ENCODE measurements at places on chromosomes 7 and 10.

- DNase-seq, result no peak
These were observed 45.1 kb downstream of the RELN start for GRCh38 chr7:103944230-103944900.

GRCh38 chr10:21944727-21945386, 58.7 kb downstream of the DNAJC1 start:
- DNase-seq, result no peak

- no peak for DNase-seq
These were observed 1.7 kb downstream of the SCRN1 start for GRCh38 chr7:29987811-29988317.

DNA sequence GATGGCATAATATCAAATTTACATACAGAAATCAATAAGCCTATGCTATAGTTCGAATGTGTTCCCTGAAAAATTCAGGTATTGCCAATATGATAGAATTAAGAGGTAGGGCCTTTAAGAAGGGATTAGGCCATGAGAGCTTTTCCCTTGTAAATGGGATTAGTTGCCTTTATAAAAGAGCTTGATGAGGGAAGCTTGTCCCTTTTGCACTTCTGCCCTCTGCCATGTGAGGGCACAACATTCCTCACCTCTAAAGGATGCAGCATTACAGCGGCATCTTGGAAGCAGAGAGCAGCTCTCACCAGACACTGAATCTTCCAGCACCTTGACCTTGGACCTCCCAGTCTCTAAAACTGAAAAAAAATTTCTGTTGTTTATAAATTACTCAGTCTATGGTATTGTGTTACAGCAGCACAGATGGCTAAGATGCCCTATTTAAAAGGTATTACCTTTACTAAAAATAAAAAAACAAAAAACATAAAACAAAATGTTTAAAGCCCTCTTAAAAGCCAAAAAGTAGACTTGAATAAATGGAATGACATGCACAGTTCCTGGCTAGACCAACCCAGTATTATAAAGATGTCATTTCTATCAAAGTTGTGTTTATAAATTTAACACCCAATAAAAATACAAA, 909.6 kb downstream of the REEP3 start:
- DNase-seq, result no peak

DNA sequence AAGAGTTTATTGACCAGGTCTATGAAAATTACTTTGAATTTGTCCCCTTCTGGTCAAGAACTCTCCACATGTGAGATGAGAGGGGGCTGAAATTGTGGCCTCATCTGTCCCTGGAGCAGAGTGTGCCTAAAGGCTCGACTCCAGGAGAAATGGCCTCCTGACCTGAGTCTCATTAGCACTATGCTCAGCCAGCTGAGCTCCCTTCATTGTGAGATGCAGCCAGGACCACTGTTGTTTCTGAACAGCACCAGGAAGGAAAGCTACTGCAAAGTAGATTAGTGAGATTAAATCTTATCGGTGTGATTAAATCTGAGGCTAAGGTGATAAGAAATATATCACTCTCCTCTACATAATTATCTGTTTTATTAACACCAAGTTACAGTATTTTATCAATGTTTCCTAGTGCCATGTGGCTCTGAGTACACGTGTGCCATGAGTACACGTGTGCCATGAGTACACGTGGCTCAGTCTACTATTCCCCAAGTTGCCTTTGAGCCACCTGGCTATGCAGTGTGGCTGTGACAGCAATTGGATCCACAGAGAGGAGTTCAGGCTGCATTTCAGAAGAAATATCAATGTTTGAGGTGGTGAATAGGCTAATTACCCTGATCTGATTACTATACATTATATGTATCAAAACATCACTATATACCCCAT, 126.9 kb downstream of the IPMK start:
- no peak for DNase-seq

GRCh38 chr7:100371561-100372171, 1.6 kb upstream of the PILRA start:
- DNase-seq, result no peak

DNA sequence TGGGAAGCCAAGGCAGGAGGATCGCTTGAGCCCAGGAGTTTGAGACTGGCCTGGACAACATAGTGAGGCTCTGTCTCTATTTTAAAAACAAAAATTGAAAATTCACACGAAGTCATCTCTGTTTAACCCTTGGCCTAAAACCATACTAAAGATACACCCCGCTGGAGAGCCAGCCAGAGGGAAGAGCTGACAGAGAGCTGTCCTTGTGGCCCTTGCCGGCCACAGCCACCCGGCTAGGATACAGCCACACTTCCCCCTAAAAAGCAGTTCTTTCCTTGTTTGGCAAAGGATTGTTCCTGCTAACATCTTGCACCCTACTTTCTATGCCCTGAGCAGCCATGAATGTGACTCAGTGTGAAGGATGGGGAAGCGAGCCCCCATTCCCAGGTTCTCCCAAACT, 49.6 kb downstream of the SH3PXD2A start:
- no peak for DNase-seq

GRCh38 chr10:89362929-89363328, 14.9 kb upstream of the IFIT1B start:
- no peak for DNase-seq

DNA sequence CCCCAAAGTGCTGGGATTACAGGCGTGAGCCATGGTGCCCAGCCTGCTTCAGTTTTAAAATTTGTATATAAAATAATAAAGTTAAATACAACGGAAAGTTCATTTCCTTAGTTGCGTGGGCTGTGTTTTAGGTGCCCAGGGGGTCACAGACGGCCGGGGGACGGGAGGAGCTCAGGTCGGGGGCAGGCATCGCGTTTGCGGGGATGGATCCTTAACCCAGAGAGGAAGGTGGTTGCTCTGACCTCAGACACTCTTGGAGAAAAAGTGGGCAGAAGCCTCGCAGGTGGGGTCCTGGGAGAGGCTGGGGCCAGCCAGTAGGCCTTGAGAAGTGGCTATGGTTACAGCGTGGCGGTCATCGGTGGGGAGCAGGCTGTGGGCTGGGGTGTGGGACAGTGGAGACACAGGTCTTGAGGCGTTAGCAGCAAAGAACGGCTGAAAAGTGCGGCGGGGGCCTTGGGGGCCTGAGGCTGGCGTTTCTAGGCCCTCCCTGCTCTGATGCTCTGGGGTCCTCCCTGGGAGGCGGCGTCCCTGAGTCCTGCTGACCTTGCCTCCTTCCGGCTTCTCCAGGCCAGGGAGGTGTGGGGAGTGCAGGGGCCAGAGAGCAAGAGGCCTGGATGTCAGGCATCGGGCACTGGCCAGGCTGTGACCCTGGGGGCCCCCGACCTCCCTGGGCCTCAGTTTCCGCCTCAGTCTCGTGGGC, 54.4 kb downstream of the UNCX start:
- DNase-seq, result no peak

DNA sequence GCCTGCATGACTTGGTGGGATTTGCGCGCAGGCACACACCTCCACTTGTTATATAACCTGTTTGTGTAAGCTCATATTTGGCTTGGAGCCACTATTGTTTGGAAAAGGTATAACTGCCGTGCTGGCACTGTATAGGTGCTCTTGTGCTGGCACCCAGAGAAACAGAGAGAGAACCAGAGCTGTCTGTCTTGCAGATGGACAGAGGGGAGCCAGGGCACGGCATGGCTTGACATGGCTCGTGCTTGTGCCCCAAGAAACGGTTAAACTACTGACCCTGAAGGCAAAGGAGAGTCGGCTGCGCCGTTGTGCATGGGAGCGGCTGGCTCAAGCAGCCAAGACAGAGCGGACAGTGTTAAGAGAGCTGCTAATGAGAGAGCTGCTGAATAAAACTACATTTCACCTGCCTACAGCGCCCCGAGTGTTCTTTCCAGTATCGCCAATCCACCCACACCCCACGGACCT, 23.2 kb downstream of the RAPGEF5 start:
- no peak for DNase-seq

DNA sequence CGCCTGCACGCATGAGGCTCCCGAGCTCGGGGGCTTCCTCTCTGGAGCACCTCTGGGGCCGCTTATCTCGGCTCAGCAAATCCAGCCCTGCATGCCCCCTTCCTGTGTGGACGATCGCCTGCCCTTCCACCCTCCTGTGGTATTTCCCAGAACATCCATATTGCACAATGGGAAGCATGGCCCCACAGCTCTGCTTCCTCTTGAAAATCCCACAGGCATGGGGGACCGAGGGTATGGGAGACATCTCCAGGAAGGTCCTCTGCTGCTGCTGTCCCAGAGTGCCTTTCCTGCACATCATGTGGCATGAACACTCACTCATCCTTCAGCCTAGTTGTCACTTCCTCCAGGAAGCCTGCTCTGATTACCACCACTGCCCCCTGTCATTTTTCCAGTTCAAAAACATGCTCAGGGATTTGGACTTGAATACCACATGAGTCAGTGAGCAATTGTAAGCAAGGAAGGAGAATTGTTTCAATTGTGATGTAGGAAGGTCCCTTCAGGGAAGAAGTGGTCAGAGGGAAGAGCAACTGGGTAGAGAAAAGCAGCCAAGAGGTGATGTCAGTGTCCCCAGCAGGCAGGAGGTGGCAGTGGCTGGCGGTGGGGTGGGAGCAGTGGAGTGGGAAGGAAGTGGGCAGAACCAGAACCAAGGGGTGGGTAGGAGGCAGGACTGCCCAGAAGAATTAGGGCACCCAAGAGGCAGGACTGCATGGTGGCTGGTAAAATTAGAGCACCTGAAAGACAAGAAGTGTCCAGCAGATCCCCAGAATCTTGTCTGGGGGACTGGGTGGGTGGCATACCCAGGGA, 67.5 kb upstream of the ZMIZ1 start:
- no peak for DNase-seq

DNA sequence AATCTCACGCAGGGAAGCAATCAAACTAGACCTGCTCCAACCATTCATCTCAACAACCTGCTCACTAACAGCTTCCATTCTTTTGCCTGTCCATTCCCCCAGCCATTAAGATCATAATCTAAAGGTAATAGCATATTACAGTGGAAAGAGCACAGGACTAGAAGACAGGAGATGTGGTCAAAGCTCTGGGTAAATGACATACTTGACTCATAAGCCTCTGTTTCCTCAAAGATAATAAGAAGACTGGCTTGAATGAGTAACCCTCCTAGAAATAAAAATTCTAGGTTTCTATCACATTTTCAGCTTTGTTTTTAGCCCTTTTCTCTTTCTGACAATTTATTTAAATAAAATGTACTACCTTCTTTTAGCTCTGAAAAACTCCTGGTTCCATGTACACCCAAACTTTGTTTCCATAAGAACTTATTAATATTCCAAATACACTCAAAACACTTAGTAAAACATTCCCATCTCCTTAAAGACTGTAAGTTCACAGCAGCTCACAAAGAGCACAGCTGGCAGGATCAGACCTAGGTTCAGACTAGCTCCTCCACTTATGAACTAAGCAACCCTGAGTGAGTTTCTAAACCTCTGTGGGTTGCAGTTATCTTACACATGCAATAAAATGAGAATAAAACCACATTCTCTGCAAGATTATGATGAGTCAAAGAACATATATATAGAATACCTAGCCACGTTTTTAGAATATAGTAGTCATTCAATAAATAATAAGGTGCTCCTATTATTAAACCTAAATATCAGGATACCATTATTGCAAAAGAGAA, 11.6 kb downstream of the FAM204A start:
- DNase-seq, result no peak

DNA sequence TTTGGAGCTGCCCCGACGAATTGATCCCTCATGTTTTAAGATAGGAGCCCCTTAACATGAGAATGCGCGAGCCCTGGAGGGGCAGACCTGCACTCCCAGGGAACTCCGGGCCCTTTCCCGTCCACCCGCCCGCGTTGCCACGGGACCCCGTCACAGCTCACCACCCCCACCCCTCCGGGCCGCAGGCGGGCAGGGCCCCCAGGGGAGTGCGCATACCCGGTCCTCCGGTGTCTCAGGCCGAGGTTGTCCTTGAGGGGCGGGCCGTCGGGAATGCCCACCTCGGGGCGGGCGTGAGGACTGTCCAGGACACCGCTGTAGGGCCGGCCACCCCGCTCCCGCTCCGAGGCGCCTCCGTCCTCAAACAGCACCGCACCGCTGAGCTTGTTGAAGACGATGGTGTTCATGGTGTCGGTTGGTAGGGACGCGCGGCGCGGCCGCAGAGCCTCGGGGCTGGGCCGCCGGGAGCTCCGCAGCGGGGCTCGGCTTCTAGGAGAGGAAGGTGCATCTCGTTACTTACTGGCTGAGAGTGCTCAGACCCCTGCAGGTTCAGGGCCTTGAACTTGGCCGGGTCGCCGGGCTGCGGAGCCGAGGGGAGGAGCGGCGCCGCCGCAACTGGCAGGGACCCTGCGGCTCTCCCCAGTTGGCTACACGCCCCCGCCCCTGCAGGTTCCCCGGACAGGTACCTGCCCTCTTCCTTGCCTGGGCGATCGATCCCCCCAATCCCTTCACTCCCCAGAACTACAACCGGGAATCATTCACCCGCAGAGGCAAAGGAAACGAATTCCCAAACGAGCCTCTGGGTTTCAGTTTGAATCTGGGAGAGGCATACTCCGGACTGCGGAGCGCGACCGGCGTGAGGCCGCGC, 2.4 kb downstream of the MKX start:
- no peak for DNase-seq

- no peak for DNase-seq
These were observed 567.7 kb downstream of the TCERG1L start for GRCh38 chr10:130743751-130744271.

GRCh38 chr7:45687721-45688120, 113.6 kb downstream of the ADCY1 start:
- no peak for DNase-seq

DNA sequence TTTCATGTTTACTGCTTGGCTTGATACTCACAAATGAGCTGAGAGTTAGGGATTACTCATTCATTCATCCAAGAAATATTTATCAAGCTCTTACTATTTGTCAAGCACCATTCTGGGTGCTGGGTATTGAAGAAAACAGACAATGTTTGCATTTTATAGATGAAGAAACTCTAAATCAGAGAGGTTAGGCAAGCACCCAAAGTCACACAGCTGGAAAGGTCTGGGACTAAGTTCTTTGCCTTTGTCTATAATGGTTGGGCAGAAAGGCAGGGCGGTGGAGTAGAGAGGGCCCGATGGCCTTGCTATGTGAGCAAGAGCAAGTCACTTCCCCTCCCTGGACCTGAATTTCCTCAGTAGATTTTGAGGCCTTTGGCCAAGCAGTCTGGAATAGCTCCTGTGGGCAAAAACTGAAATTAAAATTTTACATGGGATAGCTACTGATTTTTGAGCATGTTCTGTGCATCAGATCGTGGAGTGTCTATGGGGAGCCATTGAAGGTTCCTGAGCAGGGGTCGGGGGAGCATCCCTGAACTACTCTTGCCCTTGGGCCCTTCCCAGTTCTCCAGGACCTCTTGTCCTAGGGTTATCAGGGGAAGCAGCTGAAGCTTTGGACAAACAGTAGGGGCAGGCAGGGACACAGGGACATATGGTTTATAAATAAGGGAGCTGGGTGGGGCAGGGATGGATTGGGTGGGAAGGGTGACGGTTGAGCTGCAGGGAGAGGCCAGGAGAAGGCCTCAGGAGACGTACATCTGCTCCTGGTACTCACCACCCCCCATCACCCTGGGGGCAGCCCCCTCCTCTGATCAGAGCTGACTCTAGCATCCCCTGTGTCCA, 23.3 kb downstream of the AQP1 start:
- no peak for DNase-seq

GRCh38 chr7:94294471-94295131, 100.1 kb upstream of the COL1A2 start:
- no peak for DNase-seq
